ENCODE measurements at places on chromosomes 7 and 10. TPM values are rescaled to one million over a fixed set of nuclear protein-coding genes. Genes with fewer than 3 reads are reported as not detected.

DNA sequence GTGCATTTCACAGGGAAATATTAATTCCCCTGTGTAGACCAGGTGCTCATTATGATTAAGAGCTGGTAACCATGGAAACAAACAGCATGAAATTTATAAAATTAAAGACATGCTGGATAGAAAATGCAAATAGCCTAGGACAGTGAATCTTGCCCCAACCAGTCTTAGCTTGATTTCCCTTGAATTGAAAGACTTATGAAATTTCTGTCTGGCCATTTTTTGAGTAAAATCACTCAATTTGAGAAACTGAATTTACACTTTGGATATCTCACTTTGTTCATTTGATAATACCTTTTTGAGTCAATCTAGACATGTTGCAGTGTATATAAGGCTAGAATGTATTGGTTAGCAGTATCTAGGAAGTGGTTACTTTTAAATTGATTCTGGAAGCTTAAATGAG, 4.4 kb upstream of the SMIM30 start:
- no peak overlapping the region for H3K4me3 ChIP-seq
- H3K36me3 ChIP-seq = no peaks in the 10 kb centered on the region
- H3K27me3 ChIP-seq = no peaks in the 10 kb centered on the region
- H3K27ac ChIP-seq = no peak overlapping the region
- DNase-seq = no peak

- H3K4me1 ChIP-seq = no peaks in the 10 kb centered on the region
- H3K36me3 ChIP-seq = no peaks in the 10 kb centered on the region
- H3K27me3 ChIP-seq = no peaks in the 10 kb centered on the region
- no peak for DNase-seq
These were observed 286.6 kb upstream of the C7orf33 start for GRCh38 chr7:148304083-148304335.

GRCh38 chr10:11440250-11441150, 170.9 kb downstream of the USP6NL start:
- H3K27ac ChIP-seq = no peak overlapping the region
- no peaks in the 10 kb centered on the region for H3K36me3 ChIP-seq
- H3K4me3 ChIP-seq = no peak overlapping the region
- DNase-seq = no peak

DNA sequence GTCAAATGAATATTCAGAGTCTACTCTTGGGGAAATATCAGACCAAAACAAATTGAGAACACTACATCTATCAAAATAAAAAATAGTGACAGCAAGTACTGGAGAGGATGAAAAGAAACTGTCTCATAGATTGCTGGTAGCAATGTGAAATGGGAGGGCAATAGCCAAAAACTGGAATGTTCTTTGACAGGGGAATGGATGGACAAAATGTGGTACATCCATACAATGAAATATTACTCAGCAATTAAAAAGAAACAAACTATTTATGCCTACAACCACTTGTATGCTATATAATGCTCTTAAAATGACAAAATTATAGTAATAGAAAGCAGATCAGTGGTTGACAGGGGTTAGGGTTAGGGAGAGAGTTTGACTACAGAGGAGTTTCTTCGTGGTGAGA, 46.0 kb downstream of the CYP51A1 start:
- H3K4me3 ChIP-seq = no peak overlapping the region
- DNase-seq = no peak
- H3K36me3 ChIP-seq = peaks cover 26% of the 10 kb centered on the region

Gene BMPR1A
- 11.3 TPM for total RNA-seq

- H3K27ac ChIP-seq = no peak overlapping the region
- no peaks in the 10 kb centered on the region for H3K4me1 ChIP-seq
- H3K27me3 ChIP-seq = no peaks in the 10 kb centered on the region
These were observed 13.9 kb downstream of the PIK3AP1 start for GRCh38 chr10:96706331-96706853.

Gene ABCB1
- 2.4 TPM for total RNA-seq

Gene KEL
- 0.11 TPM for total RNA-seq

Gene INA
- not detected for total RNA-seq

DNA sequence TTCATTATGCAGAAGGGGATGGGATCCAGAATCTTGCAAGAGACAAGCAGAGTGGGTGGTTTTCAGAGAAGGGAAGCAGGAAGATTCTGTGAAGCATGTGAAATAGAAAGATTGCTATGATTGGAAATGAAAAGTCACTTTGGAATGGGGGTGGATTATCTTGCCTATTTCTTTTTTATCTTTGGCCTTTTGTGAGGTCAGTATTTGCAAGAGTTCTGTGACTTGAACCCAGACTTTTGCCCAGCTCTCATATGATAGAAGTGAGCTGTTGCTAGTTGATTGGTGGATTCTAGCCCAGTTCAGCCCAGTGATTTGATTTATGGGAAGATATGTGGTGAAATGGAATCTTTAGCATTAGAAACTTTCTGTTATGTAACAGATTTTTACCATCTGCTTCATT, 17.1 kb downstream of the ENTPD7 start:
- no peak for DNase-seq
- H3K36me3 ChIP-seq = peaks cover 19% of the 10 kb centered on the region
- no peak overlapping the region for H3K4me3 ChIP-seq
- H3K27ac ChIP-seq = no peak overlapping the region
- no peaks in the 10 kb centered on the region for H3K4me1 ChIP-seq
- H3K27me3 ChIP-seq = no peaks in the 10 kb centered on the region

DNA sequence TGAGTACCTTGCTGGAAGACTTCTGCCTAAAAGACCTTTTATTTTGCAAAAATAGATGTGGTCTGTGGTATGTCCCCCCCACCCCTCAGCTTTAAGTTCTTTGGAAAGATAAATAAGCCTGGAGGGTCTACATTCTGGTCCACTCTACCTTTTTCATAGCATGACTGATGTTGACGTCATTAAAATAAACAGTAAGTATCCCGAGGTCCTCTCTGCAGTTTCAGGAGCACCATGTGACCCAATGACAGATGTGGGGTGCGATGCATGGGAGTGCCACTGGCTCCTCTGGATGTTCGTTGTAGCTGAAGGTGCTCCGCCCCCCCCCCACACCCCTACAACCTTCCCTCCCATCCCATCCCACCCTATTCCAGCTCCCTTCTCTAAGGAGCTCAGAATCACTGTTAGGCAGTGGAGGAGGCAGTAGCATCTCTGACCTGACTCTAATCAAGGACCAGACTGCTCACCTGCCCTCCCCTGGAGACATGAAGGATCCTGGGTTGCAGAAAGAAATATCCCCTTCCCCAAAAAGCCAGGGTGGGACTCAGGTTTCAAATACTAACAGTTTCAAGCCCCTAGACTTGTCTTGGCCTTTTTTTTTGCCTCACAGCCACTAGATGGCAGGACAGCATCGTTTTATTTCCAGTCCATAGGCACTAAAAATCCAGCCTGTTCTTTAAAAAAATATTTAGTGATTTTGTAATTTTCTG, 25.1 kb downstream of the CASP7 start:
- no peaks in the 10 kb centered on the region for H3K4me1 ChIP-seq
- H3K4me3 ChIP-seq = no peak overlapping the region
- peaks cover 4% of the 10 kb centered on the region for H3K36me3 ChIP-seq
- no peaks in the 10 kb centered on the region for H3K27me3 ChIP-seq

DNA sequence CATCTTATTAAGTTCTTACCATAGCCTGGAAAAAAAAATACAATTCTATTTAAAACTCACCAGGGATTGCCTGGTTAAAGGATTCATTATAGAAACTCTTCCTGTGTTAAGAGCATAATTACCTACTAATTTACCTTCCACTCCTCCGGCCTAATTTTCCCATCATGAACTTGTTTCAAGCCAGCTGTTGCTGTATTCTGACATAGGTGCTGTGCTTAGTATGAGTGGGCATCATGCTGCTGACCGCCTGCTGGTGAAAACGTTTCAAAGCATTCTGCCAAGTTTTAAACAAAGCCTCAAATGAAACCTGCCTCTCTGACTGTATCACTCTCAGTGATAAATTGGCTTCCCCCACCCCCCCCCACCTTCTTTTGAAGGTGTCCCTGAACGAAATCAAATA, 47.8 kb upstream of the KCNMA1 start:
- H3K27me3 ChIP-seq = no peaks in the 10 kb centered on the region
- no peaks in the 10 kb centered on the region for H3K4me1 ChIP-seq
- no peaks in the 10 kb centered on the region for H3K36me3 ChIP-seq
- H3K4me3 ChIP-seq = no peak overlapping the region

Gene NRP1
- total RNA-seq = 4.6 TPM

Gene JCAD
- not detected for total RNA-seq

Gene SPDYE2
- 0.15 TPM for total RNA-seq

GRCh38 chr10:33809732-33810131, 475.3 kb upstream of the NRP1 start:
- H3K27ac ChIP-seq = no peak overlapping the region
- H3K36me3 ChIP-seq = no peaks in the 10 kb centered on the region
- no peak overlapping the region for H3K4me3 ChIP-seq
- no peaks in the 10 kb centered on the region for H3K27me3 ChIP-seq

All from naive thymus-derived CD4-positive, alpha-beta T cell (primary cell).